T-helper 17 cell (primary cell): ENCODE measurements at places on chromosomes 3 and 15. TPM values are rescaled to one million over a fixed set of nuclear protein-coding genes. Genes with fewer than 3 reads are reported as not detected.

- H3K27ac ChIP-seq, result peak overlapping the region; percentile 63
- no peak for DNase-seq
- no peak overlapping the region for H3K4me3 ChIP-seq
- peaks cover 25% of the 10 kb centered on the region for H3K4me1 ChIP-seq
- H3K27me3 ChIP-seq, result no peaks in the 10 kb centered on the region
- no peaks in the 10 kb centered on the region for H3K36me3 ChIP-seq
Measured at GRCh38 chr15:85564686-85565085, 184.3 kb downstream of the AKAP13 start.

GRCh38 chr3:52895418-52895817 lies 1.9 kb downstream of the STIMATE start:
- peaks cover 51% of the 10 kb centered on the region for H3K4me1 ChIP-seq
- peak overlapping the region; percentile 99 for H3K4me3 ChIP-seq
- no peak for DNase-seq
- H3K27me3 ChIP-seq, result no peaks in the 10 kb centered on the region
- H3K27ac ChIP-seq, result peak overlapping the region; percentile 98

- H3K27ac ChIP-seq, result no peak overlapping the region
- H3K27me3 ChIP-seq, result peaks cover 32% of the 10 kb centered on the region
- H3K4me3 ChIP-seq, result no peak overlapping the region
- no peak for DNase-seq
Measured at GRCh38 chr15:48366584-48367312, 35.5 kb downstream of the DUT start.

DNA sequence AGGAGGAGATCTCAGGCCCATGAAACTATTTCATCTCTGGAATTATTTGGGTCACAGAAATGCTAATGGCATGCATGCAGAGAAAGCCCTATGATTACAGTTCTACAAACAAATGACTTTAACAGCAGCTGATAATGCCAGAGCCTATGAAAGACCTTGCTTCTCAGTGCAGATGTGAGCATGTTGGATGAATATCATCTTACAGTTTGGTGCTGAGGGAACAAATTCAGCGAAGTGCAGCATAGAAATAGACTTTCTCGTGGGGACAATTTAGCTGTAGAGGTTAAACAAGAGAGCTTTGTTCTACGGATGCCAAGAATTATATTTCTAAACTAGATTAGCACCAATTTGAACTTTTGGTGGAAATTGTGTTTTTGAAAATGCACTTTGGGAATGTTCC lies 27.7 kb downstream of the PTX3 start:
- H3K4me3 ChIP-seq, result no peak overlapping the region
- H3K4me1 ChIP-seq, result no peaks in the 10 kb centered on the region
- no peaks in the 10 kb centered on the region for H3K36me3 ChIP-seq
- H3K27me3 ChIP-seq, result peaks cover 36% of the 10 kb centered on the region
- DNase-seq, result no peak

FOXB1 gene
- total RNA-seq, result 0.22 TPM

SEMA3B gene
- 1.8 TPM for total RNA-seq

GOLGA8G gene
- not detected for total RNA-seq
